RWPE1 (cell line): ENCODE measurements at places on chromosomes 11 and 22.

DNA sequence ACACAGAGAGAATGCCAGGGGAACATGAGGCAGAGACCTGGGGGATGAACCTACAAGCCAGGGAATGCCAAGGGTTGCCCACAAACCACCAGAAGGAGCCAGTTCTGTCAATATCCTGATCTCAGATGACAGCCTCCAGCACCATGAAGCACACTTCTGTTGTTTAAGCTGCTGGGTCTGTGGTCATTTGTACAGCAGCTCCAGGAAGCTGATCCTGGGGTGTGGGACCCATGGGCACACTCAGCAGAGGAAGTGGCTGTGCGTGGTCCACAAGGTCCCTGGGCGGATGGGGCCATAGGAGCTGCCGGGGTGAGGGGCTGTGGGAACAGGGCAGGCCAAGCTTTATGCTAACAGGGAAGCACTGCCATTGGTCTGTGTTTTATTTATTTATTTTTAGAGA, 12.1 kb downstream of the PPM1F start:
- no peak for DNase-seq

DNA sequence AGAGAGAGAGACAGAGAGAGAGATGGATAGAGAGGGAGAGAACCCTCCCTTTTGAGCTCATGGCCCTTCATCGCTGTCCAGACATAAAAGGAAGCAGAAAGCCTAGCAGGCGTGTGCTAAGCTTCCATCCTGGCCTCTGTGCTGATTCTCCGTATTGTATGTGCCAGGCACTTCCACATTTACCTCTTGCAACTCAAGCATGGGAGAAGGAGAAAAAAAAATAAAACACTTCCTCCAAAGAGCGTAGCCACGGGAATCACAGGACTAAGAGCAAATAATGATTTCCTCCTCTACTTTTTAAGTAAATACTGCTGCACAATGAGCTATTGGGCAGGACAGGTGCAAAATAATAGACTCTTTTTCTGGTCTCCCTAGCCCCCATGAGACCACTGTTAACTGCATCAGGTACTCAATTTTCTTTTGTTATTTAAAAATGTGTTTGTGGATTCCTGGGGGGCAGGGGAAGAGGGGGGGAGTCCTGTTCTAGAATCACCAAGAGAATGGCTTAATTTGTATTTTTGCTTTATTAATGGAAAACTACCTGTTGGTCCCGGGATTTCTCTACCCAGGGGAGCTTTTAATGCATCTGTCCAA, 154.3 kb downstream of the NXPE2 start:
- no peak for DNase-seq

GRCh38 chr22:26619510-26619909, 1.7 kb upstream of the CRYBB1 start:
- DNase-seq: no peak

DNA sequence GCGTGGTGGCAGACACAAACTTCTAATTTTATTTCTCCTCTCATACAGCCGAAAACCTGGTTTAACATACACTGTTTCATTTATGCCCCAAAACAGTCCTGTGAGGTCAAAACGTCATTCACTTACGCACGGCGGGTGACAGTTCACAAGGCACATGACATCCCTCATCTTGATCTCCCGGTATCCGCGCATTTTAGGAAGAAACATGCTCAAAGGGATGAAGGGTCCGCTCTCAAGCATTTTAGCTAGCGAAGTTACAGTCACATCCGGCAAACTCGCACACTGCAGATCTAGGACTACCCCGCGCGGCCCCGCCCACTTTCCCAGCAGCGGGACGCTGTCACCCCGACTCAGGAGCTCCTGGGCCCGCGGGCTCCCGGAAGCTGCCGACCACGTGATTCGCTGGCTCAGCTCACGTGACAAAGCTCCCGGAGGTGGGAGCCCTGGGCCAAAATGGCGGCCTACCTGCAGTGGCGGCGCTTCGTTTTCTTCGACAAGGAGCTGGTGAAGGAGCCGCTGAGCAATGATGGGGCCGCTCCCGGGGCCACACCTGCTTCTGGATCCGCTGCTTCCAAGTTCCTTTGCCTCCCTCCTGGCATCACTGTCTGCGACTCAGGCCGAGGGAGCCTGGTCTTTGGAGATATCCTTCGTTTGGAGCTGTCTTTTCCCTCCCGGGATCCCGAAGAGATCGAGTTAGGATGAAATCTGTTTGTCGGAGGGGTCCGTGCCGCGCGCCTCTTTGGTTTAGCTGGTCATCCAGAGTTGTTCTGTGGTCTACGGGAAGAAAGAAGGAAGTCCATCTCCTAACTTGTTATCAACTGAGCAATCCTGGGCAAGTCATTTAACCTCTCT, at the start of gene VPS11:
TSS of gene VPS11 (plus strand) at position 448 of the 852 bp plus-strand sequence. CDS start at position 454, 6 bp downstream.
- DNase-seq: peak; percentile 99

GRCh38 chr11:16291729-16292128, 64.6 kb downstream of the SOX6 start:
- no peak for DNase-seq

GRCh38 chr11:94747601-94748041, 20.5 kb upstream of the AMOTL1 start:
- DNase-seq: peak; percentile 92

- DNase-seq: peak; percentile 40
Measured at GRCh38 chr22:28442711-28443525, 236.7 kb downstream of the TTC28 start.

- DNase-seq: no peak
Measured at GRCh38 chr22:24518771-24519485, 23.8 kb downstream of the UPB1 start.

DNA sequence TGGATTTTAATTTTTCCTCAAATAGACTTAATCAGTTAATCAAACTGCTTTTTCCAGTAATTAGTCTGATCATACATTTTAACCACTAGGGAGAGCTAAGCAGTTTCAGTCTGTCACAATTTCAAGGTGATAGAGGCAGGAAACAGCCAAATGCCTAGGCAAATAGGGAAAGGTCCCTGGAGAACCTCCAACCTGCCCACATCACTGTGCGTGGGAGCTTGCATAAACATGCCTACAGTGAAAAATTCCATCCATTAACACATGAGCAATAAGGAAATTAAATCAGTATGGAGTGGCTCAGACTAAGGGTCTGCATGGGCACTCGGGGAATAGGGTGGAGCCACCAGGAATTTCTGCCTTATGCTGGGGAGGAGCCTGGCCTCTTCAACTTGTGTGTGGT, 74.6 kb downstream of the AASDHPPT start:
- DNase-seq: peak; percentile 34

DNA sequence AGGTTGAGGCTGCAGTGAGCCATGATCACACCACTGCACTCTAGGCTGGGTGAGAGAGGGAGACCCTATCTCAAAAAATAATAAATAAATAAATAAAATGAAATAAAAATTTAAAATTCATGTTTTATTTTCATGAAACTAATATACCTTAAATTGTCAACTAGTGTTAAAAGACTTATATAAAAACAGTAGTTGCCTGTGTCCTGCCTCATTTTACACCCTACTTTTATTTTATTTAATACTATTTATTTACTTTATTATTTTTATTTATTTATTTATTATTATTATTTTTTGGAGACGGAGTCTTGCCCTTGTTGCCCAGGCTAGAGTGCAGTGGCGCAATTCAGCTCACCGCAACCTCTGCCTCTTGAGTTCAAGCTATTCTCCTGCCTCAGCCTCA, 4.8 kb upstream of the WDR74 start:
- DNase-seq: no peak

DNA sequence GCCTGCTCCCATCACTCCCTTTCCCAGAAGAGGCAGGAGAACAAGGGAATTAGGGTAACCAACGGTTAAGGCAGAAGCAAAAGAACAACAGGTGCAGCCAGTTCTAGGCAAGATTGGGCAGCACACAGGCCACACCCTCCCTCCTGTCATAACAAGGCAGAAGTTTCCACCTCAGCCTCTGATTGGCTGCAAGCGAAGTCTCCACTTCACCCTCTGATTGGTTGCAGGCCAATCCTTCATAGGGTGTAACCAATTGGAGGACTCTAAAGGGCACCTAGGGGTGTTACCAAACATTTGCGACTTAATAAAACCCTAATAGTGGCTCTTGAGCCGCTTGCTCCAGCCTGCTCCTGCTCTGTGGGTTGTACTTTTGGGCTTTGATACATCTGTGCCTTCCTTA, 153.8 kb downstream of the CACNA1I start:
- DNase-seq: no peak

GRCh38 chr11:65126624-65127274, 4.6 kb downstream of the MRPL49 start:
- DNase-seq: no peak

DNA sequence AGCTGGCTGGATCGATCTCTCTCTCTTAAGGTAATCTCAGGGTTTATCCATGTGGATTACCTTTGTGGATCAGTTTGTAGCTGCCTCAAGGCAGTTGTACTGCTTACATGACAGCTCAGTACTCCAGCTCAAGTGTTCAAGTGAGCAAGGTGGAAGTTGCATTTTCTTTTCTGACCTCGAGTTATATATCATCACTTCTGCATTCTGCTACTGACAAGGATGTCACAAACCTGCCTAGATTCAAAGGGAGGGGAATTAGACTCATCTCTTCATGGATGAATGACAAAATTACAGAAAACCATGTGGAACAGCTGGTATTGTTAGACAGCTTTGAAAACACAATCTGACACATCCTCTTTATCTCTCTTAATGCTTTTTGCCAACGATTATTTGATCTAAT, 6.1 kb upstream of the TCN2 start:
- DNase-seq: no peak

DNA sequence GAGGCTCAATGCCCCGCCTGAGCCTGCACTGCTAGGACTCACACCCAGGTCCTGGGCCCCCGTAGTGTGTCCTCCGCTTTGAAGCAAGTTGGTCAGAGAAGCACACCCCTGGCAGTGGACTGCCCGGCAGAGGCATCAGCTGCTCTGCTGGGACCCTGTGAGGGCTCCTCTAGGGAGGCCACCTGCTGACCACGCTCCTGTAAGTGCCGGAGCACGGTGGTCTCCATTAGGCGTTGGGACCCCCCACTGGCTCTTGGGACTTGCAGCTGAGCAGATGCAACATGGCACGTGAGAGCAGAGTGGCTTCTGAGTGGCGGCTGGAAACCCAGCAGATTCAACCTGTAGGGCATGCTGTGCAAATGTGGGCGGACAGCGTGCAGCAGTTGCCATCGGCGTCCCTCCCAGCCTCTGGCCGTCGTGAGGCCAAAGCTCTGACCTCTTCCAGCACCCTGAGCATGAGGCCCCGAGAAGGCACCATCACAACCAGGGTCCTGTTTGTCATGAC, 16.9 kb downstream of the MRGPRG start:
- DNase-seq: no peak

- DNase-seq: no peak
Measured at GRCh38 chr11:2737226-2737590, 37.4 kb upstream of the KCNQ1OT1 start.
